ENCODE measurements at places on chromosomes 1 and 21.
A peak's percentile ranks its signal among the peaks of the same experiment; 100 is the strongest.

DNA sequence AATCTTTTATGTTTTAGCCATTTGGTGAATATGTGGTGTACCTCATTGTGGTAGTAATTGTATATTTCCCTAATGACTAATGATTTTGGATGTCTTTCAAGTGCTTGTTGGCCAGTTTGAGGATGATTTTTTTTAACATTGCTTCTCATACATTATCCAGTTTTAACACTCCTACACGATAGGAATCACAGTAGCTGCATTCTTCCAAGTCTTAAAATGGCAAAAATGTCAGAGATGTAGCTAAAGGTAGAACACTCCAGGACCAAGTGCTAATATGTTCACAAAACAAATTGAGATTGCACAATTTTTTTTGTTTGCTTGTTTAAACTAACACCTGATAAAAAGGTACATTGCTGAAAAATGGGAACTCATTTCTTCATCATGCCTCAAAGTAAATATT, 11.7 kb downstream of the USP25 start:
- no peak for DNase-seq

DNA sequence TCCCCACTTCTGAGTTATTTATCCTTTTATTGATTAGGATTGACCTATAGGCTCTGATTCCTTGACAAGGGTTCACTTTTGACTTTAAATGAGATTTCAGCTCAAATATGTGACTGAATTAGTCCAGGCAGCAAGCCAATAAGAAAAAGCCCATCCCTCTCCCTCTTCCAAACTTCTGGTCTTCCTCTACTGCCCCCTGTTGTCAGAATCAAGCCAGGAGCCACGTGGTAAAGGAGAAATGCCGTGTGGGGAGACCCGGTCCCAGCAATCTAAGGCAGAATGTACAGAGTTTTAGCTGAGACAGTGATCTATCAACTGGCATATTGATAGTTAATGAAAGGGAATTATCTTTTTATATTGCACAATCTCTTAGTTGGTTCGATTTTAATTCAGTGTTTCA, 5.2 kb downstream of the ADAMTS5 start:
- DNase-seq = no peak

DNA sequence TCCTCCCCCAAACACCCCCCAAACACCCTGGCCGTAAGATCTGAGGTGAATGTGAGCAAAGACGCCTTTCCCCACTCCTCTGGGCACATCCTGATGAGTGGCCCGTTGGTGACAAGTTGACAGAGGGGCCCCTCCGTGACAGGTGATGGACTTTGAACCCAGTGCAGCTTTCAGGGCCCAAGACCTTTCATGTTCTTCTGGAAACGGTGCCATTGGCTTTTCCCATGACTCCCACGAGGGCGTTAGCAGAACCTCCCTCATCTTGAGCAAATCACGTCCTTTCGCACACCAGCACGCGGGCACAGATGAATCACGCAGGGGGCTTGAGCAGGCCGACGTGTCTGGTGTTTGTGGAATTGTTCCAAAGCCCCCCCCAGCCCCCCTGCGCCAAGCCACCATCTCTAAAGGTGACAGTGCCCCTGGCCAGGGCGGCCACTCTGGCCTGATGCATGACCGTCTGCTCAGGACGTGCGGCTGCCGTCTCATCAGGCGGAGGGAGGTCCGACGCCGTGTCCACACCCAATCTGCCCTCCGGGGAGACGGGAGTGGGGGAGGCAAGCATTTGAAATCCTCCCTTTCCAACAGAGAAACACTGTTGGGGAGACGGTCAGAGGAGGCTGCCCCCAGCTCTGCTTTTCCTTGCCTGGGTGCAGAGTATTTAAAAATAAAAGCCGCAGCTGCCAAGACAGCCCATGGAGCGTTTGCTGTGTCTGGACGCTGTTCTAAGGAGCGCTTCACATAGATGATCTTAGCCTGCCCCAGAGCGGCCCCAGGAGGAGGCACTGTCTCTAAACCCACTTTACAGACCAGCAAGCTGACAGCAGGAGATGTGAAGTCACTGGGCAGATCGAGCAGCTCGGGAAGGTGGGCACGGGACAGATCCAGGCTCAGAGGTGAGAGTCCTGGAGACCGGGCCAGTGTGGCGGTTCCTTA, 98.3 kb upstream of the ARHGEF16 start:
- DNase-seq = no peak

DNA sequence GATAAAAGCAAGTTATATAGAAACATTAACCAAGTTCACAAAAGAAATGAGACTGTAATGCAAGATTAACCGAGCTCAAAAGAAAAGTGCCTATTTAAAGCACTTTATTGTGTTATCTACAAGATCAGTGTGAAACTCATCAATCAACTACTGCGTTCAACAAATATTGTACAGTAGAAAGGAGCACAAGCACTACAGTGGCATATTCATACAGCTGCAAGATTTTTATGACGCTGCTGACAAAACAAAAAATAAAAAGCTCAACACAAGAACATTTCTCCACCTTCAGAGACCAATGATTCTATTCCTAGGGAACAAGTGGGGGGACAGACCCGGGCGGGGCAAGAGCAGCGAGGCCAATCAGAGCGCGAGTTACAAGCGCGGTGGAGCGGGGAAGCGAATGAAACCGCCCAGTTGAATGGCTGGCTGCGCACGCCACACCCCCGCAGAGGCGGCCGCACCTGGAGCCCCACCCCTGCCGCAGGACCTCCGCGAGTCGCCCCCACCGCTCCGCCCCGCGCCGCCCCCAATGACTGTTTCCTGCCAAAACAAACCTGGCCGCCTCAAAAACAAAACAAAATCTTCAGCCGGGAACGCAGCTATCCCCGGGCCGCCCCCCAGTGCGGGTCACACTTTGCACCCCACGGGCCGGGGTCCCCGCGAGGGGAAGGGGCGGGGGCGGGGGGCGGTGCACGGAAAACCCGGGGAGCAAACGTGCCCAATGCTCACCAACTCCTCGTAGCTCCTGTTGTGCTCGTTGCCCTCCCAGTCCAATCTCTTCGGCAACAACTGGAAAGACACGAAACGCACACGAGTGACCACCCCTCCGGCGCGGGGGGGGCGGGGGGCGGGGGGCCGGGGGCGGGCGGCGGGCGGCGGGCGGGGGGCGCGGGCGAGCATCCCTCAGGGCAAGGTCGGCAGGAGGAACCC, 1.1 kb downstream of the BRWD1 start:
- DNase-seq = peak; percentile 98

GRCh38 chr1:28260803-28261174, 1.5 kb downstream of the SESN2 start:
- no peak for DNase-seq

GRCh38 chr1:93818570-93818959, 60.4 kb downstream of the DNTTIP2 start:
- DNase-seq = no peak

GRCh38 chr1:202148391-202148790, 3.9 kb upstream of the ARL8A start:
- no peak for DNase-seq

DNA sequence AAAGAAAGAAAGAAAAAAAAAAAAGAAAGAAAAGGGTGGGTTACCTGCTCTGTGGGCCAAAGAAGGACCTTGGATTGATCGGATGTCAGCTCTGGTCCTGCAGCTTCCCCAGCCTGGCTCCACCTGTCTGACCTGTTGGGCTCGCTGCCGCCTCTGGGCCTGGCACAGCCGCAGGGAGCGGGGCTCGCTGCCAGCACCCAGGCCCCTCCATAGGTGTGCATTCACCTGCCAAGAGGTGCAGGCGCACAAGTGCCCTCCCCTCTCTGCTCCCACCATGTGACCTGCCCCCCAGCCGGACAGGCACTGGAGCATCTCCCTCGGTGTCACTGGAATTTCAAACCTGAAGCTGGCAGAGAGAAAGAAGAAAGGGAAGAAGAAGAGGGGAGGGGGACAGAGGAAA, 33.1 kb upstream of the GPR157 start:
- DNase-seq = no peak

- DNase-seq = no peak
Measured at GRCh38 chr1:198915327-198916231, 276.7 kb downstream of the PTPRC start.

DNA sequence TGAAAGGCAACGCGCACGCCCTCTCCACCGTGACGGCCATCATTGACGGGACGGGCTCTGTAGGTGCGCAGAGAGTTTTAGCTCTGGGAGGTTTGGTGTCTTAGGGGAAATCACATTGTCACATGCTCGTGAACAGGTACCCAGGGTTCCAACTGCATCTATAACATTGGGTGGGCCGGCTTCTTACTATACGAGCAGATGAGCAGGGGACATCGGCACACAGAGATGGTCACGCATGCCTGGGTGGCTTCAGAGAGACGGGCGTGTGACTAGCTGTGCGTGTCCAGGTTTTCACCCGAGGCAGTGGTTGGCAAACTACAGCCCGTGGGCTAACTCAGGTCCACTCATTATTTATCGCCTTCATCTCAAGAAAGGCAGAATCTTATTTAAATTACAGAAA, 54.7 kb downstream of the SLC37A1 start:
- no peak for DNase-seq

GRCh38 chr1:204075139-204075521, 2.2 kb downstream of the SOX13 start:
- DNase-seq = peak; percentile 22

DNA sequence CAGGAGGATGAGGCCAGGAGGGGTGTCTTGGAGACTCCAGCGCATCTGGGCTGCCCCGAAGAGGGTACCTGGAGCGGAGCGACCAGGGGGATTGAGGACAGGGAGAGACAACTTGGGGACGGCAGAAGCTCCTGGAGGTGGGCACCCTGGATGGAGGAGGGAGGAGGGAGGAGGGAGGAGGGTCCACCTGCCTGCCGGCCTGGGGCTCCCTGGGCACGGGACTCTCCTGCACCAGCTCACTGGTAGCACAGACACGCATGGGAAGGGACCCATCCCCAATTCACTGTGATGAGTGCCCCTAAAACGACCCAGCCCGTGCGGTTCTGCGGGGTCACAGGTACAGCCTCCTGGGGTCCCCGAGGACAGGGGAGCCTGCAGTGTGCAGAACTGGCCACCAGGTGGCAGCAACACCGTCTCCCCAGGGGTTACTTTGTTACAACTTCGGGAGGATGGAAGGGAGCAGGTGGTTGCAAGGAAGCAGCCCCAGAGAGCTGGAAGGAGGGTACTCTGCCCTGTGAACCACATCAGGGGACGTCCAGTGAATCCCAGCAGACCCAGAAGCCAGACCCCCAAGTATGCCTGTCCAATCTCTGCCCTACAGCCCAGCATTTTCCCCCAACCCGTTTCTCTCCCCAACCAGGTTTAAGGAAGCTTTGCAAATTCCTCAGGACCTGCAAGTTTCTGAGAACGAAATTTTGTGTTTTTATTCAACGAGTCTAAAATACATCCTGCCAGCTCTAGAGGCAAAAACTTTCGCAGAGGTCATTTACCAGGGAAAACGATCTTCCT, 482.4 kb downstream of the NPHP4 start:
- DNase-seq = peak; percentile 79

DNA sequence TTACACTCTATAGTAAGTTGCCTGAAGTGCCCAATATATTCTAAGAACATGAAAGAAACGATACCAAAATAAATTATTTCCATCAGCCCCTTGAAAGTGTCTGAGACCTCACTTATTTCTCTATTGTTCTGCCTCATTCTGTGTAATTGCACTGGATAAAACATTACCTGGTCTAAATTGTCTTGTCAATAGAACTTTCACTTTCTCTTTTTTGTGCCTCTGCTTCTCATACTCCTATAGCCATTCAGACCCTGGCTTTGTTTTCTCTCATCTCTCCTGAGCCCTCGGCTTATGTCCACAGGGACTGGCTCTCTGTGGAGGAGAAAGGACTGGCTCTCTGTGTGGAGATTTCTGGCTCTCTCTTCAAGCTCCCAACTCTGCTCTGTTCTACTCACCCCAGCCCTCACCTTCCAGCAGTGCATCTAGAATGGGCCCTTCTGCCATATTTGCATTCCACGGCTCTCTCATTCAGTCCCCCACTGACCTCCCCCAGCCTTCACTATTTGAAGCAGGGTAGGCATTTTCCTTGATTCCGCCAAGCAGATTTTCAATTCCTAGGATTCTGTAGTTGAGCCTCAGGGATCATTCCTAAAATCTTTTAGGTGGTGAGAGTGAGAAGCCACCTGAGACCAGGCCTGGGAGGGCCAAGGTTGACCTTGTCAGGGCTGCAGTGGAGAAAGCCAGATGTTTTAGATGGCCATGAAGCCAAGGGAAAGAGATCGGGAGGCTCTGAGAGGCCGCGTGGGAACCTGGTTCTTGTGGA, 15.9 kb upstream of the GALNT2 start:
- DNase-seq = no peak

GRCh38 chr1:21568809-21569385, 59.7 kb downstream of the ALPL start:
- no peak for DNase-seq

DNA sequence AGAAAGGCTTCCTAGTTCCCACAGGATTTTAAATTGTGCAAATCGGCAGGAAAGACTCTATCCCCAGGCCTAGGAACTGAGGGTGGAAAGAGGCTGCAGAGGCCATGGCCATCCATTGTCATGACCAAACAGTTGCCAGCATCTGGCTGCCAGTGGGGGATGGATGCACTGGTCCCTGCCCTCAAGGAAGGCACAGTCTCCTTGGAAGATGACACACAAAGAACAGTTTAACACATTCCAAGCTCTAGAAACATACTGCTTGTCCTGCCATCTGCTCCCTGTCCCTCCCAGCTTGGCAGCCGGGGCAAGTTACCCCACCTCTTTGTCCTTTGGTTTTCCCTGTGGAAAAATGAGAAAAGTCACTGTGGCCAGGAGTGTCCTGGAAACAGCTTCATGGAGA, 83.2 kb downstream of the BCAR3 start:
- no peak for DNase-seq

DNA sequence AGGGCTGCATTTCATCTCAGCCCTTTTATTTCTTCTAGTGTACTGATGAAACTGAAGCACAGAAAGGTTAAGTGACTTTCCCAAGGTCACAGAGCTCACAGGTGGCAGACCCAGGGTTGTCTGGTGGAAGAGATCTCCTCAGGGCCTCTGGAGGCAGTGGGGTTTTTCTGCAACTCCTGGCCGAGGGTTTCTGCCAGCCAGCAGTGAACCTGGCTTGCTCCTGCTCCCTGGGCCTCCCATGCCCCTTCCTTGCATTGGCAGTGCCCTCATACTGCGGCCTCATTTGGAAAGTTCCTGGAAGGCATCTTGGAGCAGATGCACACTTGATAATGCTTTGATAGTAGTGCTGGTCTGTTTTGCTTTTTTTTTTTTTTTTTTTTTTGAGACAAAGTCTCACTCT, 7.7 kb downstream of the GALNT2 start:
- DNase-seq = no peak

DNA sequence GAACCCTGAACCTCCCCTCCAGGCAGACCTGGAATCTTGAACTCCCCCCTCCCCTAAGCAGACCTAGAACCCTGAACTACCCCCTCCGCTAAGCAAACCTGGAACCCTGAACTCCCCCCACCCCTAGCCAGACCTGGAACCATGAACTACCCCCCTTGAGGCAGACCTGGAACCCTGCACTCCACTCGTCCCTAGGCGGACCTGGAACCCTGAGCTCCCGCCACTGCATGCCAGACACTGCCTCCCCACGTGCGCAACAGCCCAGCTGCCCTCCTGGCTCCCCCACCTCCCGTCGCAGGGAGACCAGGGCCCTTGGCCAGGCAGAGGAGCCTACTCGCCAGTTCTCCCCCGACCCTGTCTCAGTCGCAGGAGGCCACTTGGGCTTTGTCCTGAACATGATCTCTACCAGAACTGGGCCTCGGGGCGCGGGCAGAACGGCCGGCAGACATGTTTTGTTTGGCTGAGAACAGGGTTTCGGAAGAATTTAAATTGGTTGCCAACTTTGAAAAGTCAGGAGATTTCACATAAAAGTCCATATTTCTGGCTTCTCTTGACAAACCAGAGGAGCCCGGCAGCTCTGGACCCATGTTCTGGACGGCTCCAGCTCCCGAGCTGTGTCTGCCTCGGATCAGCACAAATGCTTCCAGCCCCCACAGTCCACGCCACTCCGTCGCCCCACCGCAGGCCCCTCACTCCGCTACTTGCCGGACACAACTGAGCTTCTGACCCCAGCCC, 9.2 kb upstream of the PLEKHG5 start:
- no peak for DNase-seq
